ENCODE measurements at places on chromosomes 7 and 10.

DNA sequence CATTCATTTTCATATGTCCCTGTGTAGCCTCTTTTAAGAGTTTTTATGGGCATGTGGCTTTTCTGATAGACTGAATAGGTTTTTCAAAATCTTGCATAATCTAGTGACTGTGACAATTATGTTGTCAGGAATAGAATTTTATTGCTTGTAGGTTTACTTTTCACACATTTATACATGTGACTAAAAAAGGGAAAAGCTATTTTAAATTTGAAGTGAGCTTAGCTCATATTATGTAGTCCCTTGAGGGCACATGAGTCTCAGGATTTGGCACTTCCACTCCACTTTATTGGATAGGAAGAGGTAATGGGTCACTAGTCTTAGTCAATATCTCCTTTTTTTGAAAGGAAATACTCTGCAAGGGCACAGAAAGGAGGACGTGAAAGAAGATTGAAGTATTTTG is 247.3 kb downstream of the SUGCT start:
- DNase-seq = no peak

- no peak for DNase-seq
Measured at GRCh38 chr7:157003756-157004520, 6.5 kb downstream of the MNX1 start.

DNA sequence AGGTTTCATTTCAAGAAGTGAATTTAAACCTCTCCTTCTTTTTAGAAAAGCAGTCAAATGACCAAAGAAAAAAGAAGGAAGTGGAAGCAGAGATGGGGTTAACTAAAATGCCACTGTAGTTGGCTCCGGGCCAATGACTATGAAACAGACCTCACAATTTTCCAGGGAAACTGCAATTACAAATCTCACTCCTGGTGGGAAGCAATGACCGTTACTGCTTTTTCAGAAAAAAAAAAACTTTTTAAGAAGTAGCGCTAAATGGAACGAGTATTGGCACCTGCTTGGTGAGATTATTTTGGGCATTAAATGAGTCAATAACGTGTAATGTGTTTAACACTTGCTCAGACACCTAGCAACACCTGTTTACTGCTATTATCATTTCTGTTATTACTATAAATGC is 1.2 kb downstream of the SFRP4 start:
- DNase-seq = no peak

DNA sequence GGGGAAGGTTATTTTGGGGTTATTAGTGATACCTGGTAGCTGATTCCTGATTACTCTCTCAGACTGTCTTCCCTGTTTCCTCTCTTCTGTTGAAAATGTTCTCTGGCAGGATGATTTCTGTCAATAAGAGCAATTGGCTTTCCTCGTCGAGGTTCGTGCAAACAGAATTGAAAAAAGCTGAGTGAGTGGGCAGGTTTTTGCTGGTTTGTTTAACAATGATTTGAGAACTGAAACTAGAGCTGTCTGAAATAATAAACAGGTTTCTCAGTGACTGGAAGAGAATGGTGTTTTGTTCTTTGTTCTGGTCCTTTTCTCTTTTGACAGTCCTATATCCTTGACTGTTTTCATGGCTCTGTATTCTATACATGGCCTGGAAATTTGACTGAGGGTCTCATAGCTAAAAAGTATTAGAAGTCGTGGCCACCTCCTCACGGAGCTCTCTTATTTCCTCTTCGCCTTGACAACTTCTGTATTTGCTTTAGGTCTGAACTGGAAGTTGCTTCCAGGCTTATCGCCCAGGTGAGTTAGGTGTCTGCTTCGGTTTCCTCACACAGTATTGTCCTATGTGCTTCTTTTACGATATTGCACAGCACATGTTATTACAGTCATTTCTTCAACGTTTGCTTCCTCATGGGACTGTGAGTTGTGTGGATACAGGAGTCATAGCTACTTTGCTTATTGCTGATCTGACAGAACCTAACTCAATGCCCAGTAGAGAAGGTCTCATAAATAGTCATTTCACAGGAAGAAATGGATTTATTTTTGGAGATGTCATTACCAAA is 403.6 kb downstream of the NRG3 start:
- no peak for DNase-seq

DNA sequence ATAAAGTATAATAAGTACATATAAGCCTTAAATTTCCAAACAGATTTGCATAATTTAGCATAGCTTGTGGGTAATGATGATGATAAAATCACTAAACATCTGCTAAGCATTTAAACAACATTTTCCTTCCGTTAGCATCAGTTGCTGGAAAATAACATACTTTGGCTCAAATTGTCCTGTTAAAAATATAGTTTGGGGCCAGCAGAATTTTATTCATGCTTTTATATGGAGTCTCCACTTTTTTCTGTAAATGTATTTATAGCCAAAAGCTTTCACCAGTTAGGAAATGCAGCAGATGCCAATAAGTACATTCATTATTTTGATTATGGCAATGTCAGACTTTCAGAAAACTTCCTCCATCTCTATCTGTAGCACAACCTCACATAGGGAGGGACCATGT is 107.2 kb downstream of the CNTNAP2 start:
- DNase-seq = no peak

GRCh38 chr10:90965720-90966119 is 44.8 kb upstream of the ANKRD1 start:
- DNase-seq = no peak

GRCh38 chr7:76259124-76260093 is 43.1 kb upstream of the HSPB1 start:
- no peak for DNase-seq

DNA sequence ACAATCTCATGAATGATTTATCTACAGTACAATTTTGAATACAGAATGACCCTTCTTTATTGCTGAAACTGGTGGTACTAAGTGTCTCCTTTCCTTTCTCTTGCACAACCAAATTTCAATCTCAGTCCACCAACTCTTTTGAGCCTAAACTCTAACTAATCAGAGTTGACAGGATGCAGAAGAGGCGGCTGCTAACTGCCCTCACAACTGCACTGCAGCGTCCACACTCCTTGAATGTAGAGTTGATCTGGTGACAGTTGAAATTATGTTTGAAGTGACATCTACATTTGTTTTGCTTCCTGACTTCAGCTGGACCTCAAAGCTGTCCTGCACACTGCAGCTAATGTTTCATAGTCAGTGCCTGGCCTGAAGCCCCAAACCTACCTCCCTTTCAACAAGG is 139.6 kb downstream of the ZMYND11 start:
- DNase-seq = no peak

DNA sequence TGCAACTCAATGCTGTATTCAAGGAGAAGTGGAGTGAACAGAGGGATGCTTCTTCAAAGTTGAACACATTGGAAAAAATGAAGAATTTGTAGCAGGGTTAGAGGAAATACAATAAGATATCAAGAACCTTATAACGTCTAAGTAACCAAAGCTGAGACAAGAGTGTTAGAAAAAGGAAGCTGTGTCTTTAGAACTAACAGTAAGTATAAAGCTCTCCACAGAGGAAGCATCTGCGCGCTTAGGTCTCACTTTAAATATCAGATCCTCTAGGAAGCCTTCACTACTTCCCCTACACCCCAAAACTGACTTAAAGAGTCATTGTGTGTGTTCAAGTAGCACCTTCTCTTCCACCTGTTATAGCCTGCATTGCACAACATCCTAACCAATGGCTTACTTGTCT is 43.0 kb downstream of the CH25H start:
- no peak for DNase-seq

GRCh38 chr7:103425177-103425576 is 20.8 kb downstream of the SLC26A5 start:
- no peak for DNase-seq

DNA sequence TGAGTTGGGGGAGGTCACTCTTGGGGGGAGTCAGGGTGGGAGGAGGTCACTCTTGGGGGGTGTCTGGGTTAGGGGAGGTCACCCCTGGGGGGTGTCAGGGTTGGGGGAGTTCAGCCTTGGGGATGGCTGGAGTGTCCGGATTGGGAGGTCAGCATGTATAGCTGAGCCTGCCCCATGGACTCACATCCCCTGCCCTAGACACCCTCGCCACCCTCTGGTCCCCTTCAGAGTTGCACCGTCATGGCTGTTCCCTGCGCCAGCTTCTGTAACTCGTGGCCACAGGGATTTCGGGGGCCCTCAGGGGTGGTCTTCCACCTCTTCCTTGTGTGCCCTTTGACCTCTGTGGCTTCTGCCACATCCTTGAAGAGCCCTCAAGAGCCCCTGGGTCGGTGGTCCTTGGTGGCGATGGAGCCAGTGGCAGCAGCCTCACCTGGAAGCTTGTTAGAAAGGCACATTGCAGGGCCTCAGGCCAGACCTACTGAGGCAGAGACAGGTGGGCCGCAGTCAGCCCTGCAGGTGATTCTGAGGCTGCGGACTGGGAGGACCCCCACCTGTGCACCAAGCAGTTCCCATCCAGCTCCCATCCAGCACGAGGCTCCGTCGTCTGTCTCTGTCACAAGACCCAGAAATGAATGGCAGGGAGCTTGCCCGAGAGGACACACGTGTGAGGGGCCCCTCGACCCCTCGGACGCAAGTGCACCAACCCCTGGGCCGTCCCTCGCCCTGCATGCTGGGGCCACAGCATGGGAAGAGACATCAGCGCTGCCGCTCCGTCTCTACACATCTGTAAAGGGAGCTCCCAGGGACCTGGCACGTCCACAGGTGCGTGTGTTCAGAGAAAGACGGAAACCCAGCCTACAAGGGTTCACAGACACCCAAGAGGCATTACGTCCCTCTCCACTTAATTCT is 44.7 kb upstream of the SUN1 start:
- no peak for DNase-seq

GRCh38 chr7:39621784-39622411 is 1.5 kb upstream of the RALA start:
- DNase-seq = no peak

DNA sequence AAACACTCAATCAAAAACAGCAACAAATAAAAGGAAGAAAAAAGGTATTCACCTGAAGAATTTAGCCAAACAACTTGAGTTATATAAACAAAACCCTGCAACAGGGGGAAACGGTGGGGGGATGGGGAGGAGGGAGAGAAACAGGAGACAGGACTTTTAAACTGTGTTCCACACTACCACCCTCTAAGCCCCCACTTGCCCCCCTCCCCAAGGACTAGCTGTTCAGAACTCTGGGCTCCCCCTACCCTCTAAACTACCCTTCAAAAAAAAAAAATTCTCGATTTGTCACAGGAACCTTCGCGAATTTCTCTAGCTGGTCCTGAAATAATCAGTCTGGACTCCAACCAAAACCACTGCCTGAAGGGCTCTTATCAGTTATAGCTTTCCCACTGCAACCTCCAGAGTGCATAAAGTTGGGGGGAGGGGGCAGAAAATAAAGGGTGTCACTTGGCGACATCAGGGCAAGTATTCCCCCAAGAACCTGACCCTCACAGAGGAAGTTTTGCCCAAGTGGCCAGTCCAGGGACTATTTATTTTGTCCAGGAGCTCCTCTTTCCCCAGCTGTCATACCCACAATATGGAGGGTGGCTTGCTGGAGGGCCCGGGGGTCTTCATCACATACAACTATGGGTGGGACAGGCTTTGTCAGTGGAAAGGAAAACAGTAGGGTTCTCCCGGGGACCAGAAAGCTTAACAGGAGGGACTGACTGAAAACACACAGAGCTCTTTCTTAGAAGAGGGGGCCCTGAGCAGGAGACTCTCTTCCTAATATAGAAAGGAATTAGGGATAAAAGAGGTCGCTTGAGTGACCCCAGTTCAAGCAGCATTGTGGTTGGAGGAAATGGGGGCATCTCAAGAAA is 1.3 kb downstream of the UBE2H start:
- DNase-seq = peak; percentile 29

GRCh38 chr10:95377950-95378349 is 87.1 kb upstream of the PDLIM1 start:
- no peak for DNase-seq

- DNase-seq = no peak
Measured at GRCh38 chr10:117271427-117271826, 30.5 kb downstream of the SLC18A2 start.

- DNase-seq = no peak
Measured at GRCh38 chr10:128950916-128951275, 516.1 kb upstream of the MGMT start.

DNA sequence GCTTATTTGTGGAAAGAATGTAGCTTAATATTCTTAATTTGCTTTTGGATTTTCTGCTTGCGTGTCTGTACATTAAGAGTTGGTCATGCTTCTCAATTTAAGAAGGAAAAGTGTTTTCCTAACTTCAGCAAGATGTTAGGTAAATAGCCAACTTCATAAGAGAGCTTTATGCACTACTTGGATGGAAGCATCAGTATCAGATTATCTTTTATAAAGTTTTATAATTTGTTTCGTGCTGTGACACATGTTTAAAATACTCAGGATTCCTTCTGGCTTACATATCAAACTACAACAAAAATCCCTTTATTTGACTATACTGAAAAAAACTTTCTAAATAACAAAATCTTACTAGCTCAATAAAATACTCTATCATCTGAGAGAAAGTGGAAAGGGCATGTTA is 34.8 kb upstream of the AGR2 start:
- no peak for DNase-seq

- DNase-seq = no peak
Measured at GRCh38 chr10:47449102-47449978, 34.6 kb downstream of the ANXA8 start.

- DNase-seq = no peak
Measured at GRCh38 chr7:122416336-122416735, 111.8 kb upstream of the FEZF1 start.

DNA sequence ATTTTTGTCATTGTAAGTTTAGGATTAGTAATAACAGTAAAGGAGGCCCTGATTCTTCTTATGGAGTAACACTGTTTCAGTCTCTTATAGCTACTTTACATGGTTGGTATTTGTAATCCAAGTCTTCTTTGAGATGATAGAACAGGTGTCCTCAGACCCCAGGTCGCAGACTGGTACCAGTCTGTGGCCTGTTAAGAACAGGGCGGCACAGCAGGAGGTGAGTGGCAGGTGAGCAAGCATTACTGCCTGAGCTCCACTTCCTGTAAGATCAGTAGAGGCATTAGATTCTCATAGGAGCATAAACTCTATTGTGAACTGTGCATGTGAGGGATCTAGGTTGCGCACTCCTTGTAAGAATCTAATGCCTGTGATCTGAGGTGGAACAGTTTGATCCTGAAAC is 77.3 kb downstream of the STK31 start:
- DNase-seq = no peak

GRCh38 chr10:110918269-110918642 is 724 bp downstream of the BBIP1 start:
- DNase-seq = peak; percentile 91

GRCh38 chr10:117673230-117674010 is 130.9 kb downstream of the EMX2 start:
- no peak for DNase-seq

GRCh38 chr7:117319181-117319580 is 3.7 kb downstream of the WNT2 start:
- DNase-seq = no peak

- no peak for DNase-seq
Measured at GRCh38 chr10:101671453-101671852, 23.5 kb downstream of the FBXW4 start.
